ENCODE measurements at places on chromosomes 2 and 18. TPM values are rescaled to one million over a fixed set of nuclear protein-coding genes. Genes with fewer than 3 reads are reported as not detected.

DYTN gene
- total RNA-seq, result not detected

PID1 gene
- total RNA-seq, result 0.83 TPM

ABCG8 gene
- not detected for total RNA-seq

BOK gene
- 13.3 TPM for total RNA-seq

MC2R gene
- total RNA-seq, result not detected

ASXL3 gene
- total RNA-seq, result under 0.01 TPM

DNA sequence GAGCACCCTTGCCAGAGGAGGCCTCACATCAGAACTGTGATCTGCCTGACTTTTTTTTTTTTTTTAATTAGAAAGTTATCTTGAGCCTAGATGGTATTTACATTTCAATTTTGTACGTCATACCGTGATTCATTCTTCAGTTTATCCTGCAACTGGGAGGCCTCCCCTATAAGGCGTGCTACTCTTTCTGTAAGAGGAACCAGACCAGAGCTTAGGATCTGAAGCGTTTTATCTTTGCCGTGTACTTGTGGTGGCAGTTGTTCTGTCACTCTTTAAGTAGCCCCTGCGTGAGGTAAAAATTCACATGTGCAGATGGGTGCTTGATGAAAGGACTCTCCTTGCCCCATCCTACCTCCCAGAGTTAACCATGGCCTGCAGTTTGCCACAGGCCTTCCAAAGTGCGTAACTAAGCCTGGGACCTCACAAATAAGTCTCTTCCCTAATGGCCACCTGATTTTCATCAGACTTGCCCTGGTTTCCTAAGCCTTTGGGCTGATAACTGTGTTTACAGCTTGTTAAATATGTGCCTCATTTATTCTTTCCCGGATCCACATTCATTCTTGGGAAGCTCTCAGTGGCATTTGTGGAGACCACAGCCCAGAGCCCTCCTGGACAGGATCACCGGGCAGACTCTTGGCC is 96.0 kb downstream of the MTCL1 start:
- DNase-seq, result peak; percentile 98

DNA sequence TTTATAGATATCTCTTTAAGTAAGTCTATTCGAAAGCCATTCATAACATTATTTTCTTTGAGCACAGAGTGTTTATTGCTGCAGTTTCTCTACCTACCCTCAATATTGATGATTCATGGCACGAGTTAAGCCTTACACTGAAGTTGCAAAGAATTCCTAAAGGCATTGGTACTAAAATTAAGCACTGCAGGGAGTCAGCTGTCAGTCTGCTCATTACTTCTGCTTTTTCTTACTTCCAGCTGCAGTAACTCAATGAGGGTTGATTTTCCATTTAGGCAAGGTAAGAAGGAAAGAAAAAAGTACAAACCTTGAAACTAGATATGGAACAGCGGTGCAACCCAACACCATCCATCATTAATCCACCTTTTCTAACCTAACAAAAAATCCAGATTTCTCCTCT is 65.2 kb downstream of the RNF152 start:
- no peak for DNase-seq

GRCh38 chr2:43265421-43265820 is 39.0 kb upstream of the ZFP36L2 start:
- DNase-seq, result no peak

DNA sequence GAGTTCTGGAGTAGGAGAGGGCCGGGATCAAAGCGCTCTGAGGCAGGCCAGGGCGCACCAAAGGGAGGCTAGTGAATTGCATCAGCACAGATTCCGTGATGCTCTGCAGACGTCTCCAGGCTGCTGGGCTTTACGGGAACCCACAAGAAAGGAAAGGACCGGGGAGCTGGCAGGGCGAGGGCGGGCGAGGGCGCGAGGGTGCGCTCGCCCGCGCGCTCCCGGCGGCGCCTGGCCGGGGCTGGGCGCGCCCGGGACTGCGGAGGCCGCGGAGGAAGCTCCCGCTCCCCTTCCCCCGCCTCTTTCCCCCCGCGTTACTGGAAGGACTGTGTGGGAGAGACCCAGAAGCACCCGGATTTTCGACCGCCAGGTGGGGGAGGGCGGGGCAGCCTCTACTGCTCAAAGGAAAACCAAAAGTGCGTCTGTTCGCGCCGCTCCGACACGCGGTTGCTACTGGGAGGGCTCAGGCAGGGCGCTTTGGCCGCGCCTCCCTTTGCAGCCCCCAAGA is 2.4 kb upstream of the FOSL2 start:
- peak; percentile 91 for DNase-seq

GRCh38 chr2:105236060-105236424 is 5.5 kb upstream of the GPR45 start:
- DNase-seq, result no peak

DNA sequence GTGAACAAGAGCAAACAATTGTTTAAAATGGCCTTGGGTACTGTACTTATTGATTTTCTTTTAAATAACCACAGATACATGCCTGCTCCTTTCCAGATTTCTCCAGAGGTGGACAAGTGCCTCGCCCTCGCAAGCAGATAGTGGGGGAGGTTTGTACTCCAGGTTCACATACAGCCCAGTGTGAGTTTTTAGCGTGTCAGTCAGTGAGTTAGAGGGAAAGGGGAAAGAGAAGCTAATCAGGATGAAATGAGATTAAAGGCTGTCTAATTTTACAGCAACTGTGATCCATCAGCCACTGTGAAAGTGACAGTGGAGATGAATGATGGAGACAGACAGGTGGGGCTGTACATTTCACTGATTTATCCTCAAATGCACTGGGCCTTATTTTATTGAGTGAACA is 74.7 kb downstream of the KLHL14 start:
- DNase-seq, result no peak

GRCh38 chr2:170455617-170456426 is 259.3 kb upstream of the SP5 start:
- DNase-seq, result no peak

- DNase-seq, result no peak
These were observed 9.3 kb upstream of the EFHD1 start for GRCh38 chr2:232623768-232624765.

GRCh38 chr2:112692918-112693317 is 27.9 kb upstream of the NT5DC4 start:
- DNase-seq, result no peak

DNA sequence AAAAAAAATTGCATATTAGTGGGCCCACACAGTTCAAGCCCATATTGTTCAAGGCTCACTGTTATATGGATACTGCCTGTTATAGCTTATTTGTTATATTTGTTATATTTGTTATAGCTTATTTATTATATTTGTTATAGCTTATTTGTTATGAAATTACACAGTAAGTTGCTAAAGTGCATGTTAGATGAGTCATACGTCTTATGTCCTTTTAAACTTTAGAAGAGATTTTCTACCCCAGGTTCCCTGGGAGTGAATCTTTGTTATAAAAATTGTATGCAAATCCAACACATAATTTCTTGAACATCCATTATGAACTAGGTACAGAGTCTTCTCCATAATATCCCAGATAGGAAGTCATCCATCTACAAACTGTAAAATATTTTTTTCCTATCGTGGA is 22.1 kb downstream of the HTR2B start:
- DNase-seq, result peak; percentile 45

DNA sequence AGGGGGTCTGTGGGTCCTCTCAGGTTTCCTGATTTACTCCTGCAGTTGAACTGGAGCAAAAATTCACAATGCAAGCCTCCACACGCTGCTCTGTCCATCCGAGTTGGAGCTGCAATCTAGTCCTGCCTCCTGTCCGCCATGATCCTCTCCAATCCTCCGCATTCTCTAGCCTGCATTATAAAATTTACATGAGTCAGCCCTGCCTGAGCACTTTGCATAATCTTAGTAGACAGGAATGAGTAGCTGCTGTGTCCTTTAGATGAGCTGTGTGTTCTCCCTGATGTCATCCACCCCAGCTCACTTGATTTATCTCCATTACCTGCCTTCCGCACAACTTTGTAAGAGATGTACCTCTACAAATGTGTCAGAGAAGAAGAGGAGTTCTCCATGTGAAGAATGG is 355.6 kb downstream of the STK39 start:
- DNase-seq, result no peak

- no peak for DNase-seq
These were observed 46.9 kb upstream of the EFEMP1 start for GRCh38 chr2:55970500-55970899.

GRCh38 chr2:196291873-196292800 is 120.8 kb upstream of the STK17B start:
- no peak for DNase-seq
